ENCODE measurements at places on chromosomes 12 and 14.

GRCh38 chr14:73266317-73266716 is 29.0 kb downstream of the PAPLN start:
- DNase-seq: no peak

GRCh38 chr14:97866195-97866594 is 1069.0 kb downstream of the VRK1 start:
- no peak for DNase-seq

DNA sequence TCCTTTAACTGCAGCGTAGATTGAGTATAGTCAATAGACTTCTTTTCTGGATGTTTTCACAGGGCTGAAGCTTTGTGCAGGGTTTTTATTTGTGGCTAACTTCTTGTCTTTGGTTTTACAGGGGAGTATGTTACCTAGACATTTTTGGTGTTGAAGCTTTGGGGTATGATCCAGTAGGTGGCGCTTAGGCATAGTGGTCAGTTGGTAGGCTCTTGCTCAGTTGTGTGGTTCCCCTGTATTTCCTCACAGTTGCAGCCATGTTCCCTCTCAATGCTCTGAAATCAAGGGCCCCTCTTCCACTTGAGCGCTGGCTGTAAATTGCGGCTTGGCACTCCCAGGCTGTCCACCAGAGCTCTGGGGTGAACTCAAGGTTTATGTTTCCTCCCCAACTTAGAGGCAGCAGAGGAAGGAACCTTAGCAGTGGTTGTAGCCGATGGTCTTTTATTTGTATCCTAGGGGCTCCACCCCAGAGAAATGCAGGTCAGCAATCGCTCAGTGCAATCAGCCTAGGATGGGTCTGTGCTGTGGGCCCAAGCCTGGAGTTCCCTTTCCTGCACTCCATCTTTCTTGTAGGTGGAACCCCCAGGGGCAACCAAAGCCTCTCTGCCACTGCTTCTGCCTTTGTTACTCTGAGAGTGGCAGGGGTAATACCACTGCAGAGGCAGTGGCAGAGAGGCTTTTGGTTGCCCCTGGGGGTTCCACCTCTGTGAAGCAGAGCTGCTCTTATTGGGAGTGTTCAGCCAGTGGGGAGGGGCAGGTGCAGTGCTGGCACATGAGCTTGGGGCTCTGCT is 55.1 kb downstream of the CMAS start:
- peak; percentile 30 for DNase-seq

- no peak for DNase-seq
Measured at GRCh38 chr14:51070726-51071125, 24.2 kb downstream of the TRIM9 start.

DNA sequence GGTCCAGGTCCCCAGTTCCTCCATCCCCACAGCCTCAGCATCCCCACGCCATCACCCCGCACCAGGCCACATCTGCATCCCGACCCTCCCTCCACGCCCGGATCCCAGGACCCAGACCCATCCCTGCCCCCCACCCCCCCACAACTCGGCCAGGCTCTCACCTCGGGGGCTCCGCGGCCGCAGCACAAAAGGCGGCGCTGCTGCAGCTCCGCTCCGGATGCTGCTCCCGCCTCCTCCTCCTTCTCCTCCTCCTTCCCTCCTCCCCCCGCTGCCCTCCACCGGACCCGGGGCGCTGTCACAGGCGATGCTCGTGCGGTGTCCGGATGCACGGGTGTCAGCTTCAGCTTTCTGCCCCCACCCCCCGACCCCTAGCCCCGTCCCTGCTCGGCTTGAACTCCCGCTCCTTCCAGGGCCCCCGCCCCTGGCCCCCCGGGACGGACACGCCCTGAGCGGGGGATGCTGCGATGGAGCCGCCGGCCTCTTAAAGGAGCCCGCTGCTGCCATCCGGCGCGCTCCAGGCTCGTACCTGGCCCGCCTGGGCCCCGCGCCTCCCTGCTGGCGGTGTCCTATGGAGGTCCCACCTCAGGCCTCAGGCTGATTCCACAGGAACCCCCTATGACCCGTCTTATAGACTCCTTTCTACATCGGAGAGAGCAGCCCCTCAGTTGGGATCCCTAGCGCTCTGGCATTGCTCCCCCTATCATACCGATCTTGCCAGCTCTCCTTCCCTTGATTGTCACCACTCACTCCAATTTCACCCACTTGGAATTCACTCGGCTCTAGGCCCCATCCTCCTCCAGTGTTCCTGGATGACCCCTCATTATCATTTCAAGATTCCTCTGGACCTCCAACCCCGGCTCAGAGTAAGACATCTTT is at the start of gene MAP3K12:
Gene MAP3K12 (minus strand): TSS at position 193 of the 876 bp plus-strand sequence. CDS start 12,067 bp downstream, outside the sequence.
- DNase-seq: no peak

DNA sequence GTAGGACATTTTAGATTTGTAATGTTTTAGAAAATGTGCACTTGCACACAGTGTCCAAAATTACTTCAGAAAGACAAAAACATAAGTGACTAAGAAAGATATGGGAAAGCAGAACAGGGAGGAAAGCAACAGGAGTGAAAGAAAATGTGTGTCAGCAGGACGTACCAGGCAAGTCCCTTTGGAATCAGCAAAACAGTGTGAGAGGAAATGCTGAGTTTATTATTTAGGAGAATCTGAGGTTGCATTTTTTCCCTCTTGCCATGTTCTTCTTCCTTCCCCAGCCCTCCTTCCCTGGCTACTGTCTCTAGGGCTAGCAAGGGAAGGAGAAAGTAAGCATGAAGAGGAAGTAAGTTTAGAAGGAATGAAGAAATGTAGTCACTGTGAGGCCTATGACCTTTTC is 67.7 kb upstream of the CD163 start:
- no peak for DNase-seq

DNA sequence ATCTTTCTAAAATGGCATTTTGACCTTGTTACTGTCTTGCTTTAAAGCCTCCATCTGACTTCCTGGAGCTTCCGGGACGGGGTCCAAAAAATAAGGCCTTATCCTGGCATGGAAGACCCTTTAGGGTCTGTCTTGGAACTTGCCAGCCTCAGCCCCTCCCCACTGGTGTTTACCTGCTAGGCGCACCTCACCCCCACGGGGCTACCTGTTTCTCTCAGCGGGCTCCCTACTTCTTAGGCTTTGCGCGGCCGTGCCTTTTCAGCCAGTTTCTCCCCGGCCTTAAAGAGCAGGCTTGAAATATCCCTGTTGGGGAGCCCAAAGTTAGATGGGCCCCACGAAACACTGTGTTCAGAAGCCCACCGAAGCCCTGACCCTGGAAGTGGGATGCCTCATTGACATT is 5.1 kb downstream of the RTL1 start:
- DNase-seq: no peak

DNA sequence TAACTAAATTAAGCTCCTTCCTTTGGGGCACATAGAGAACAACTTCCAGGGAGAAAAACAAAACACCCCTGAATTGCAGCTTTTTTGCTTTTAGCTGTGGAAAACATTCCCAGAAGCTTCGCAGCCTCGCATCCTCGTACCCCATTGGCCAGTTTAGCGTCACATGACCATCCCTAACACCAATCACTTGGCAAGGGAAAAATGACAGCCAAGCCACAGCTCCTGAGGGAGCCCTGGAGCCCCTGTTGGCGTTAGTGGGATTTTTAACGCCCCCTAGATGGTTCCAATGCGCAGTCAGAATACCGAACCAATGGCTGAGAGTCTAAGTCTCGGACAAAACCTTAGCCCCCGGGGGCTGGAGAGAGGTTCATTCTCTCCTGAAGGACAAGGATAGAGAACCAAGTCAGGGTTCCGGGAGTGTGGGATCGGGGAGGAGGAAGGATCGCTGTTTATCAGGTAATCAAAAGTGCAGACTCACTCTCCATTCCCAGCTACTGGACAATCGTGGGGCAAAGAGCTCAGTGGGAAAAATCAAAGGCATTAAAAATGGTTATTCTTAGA is 135.6 kb upstream of the HIF1A start:
- DNase-seq: no peak

DNA sequence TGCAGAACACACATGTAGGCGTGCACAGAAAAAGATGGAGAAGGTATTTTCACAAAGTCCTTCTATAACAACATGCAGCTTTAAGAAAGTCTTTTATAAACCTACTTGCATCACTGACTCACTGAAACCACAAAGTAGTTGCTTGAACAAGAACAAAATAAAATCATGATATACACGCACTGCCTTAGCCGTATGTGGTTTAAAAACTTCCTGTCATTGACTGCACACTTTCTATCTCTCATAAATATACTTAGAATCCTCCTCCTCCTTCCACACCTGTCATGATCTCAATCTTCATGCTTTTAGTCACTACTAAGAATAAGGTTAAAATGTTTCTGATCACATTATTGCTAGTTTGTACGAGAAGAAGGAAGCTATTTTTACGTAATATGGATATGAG is 31.8 kb upstream of the RAD51AP1 start:
- no peak for DNase-seq

DNA sequence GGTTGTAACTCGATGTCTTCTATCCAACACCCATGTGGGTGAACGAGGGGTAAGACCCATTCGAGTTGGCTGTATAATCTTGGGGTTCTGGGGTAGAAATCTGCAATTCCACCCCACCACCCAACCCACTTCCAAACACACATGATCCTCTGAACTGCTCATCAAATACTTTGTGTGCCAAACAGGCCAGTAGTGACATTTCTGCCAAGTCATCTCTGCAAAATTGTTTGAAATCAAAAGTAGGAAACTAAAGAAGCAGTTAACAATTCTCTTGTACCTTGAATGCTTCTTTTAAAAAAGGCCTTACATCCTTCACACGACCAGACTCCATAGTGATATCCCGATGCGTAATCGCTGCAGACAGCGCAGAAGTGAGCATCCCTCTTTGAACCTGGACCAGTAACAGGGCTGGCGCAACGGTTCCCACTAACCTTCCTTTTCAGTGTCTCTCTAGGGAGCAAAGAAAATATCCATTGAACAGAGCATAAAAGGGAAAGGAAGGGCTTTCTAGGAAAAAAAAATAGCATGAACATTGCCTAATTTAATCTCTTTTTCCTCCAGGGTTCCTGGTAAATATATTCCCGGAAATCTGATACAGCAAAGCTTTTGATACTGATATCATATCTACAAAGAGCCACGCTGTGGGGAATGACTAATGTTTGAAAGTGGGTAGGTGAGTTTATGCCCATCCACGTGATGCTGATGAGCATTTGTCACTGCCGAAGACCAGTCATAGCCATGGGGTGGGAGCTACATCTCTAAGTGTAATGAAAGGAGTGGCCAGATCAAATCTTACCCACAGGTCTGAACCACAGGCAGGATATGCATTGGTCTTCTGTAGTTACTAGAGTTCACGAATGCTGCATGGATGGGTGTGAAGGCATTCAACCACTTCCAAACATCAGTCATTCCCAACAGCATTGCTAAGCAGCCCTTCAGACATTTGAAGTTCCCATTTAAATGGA is 14.2 kb downstream of the ESR2 start:
- DNase-seq: peak; percentile 7

GRCh38 chr14:103546652-103547454 is 15.6 kb downstream of the BAG5 start:
- peak; percentile 49 for DNase-seq

GRCh38 chr14:75268633-75269550 is 9.7 kb upstream of the FOS start:
- DNase-seq: no peak

GRCh38 chr12:120283318-120283717 is 8.4 kb downstream of the RNU4-2 start:
- DNase-seq: no peak

DNA sequence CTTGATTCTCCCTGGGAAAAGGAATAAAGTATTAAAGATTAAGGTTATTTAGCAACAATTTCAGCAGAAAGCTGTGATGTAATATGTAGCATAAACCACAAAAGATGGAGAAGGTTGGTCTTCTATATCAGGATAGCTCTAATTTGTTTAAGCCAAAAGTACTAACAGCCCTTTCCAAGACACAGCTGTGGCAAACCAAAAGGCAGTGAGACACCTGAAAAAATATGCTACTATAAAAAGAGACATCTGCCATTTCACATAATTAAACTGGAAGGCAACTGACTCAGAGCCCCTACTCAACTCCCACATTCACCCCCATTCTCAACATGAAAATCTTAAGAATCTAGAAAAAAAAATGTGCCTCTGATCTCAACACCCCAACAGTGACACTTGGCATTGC is 390.2 kb upstream of the PRICKLE1 start:
- DNase-seq: no peak

DNA sequence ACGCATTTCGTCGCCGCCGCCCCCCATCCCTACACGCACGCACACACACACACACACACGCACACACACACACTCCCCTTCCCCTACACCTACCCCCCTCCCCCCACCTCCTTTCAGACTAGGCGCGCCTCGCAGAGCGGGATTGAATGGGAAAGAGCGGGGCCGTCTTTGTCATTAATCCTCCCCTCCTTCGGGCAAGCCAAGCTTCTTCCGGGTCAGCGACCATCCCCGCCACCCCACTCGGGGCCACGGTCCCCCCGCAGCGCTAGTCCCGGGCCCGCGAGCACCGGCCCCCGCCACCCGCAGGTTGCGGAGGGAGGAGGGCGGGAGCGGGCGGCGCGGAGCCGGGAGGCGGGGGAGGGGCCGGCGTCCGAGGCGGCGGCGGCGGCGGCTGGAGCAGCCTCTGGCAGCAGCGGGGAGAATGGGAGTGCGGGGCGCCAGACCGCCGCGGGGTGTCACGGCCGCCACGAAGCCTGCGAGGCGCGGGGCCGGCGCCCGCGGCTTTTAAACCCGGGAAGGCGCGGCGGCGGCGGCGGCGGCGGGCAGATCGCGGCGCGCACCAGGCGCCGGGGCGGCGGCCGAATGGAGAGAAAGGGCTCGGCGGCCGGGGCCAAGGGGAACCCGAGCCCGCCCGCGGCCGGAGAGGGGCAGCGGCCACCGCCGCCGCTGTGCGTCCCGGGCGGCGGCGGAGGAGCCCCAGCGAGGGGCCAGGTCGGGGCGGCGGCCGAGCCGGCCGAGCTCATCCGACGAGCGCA is at the start of gene TTC9:
Gene TTC9 (plus strand): TSS at position 369 of the 755 bp plus-strand sequence. CDS start 214 bp downstream, at position 583.
- DNase-seq: peak; percentile 35

DNA sequence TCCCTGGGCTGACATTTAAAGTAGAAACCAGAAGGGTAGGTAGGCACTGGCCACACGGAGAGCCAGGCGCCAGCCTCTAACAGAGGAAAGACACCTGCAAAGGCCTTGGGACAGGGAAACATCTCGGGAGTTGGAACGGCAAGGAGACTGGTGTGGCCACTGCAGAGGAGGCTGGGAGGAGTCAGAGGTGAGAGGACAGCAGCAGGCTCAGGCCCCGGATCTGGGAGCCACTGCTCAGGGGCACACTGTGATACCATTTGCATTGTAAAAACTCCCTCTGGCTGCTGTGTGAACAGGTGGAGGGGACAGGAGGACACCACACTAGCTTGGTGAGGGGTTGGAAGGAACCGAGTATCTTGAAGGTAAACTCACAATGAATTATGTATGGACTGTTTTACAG is 2.7 kb downstream of the ANHX start:
- no peak for DNase-seq

DNA sequence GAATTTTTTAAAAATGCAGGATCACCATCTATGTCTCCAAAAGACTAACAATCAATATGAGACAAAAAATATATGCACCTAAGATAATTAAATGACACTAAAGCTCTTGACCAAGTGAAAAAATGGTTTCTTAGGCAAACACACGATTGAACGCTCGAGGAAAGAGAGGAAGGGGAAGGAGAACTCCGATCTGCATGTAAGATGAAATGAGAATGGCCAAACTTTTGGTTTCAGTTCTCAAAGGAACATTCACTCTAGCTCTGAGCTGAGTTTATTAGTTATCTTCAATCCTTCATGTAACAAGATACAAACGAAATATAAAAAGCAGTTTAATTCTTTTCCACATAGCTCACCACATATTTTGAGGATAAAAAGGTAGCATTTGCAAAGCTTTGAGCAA is 2.8 kb downstream of the DYRK4 start:
- DNase-seq: no peak

All from LoVo (cell line).